ENCODE measurements at places on chromosomes 5 and 9.
A peak's percentile ranks its signal among the peaks of the same experiment; 100 is the strongest.

- no peak for DNase-seq
Measured at GRCh38 chr5:80094236-80094738, 59.1 kb downstream of the THBS4 start.

- no peak for DNase-seq
Measured at GRCh38 chr9:130872912-130873503, 23.6 kb downstream of the QRFP start.

GRCh38 chr5:34047143-34047542, 4.1 kb upstream of the C1QTNF3 start:
- no peak for DNase-seq

DNA sequence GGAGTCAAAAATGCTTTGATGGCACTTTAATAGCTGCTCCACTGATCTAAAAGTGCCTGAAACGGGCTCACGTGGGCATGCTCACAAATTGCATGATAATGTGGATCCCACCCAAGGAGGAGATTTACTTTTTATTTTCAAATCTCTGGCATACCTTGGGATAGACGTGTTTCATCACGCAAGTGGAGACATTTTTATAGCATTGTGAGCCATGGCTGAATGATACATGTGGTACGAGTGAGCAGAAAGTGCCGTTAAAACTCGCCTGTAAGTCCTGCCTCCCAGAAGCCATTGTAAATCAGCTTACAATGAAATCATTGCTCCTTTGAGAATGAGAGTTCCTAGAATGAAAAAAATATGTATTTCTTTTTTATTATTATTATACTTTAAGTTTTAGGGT, 514.7 kb downstream of the MAT2B start:
- DNase-seq = no peak

DNA sequence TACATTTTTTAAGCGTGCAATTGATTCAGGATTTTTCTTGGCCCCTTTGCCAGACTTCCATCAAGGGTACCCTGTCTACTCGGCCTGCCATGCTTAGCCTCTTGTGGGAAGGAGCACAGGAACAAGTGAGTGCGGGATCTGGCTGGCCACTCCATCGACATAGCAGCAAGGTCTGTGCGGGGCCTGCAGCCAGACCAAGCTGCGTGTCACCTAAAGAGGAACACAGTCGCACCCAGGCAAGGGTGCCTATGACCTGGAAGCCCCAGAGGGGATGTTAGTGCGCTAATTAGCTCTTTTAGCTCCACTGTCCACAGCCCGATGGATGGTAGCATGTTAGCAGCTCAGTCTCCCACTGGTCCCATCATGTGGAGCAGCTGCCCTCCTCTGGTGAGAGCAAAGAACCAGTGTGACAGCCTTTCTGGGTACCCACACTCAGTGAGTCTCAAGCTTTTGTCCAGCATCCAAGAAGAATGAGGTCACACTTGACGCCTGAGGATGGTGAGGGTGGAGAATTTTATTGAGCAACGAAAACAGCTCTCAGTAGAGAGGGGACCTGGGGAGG, 38.7 kb downstream of the FTMT start:
- DNase-seq = no peak

GRCh38 chr9:3608011-3608410, 82.2 kb upstream of the RFX3 start:
- DNase-seq = no peak

DNA sequence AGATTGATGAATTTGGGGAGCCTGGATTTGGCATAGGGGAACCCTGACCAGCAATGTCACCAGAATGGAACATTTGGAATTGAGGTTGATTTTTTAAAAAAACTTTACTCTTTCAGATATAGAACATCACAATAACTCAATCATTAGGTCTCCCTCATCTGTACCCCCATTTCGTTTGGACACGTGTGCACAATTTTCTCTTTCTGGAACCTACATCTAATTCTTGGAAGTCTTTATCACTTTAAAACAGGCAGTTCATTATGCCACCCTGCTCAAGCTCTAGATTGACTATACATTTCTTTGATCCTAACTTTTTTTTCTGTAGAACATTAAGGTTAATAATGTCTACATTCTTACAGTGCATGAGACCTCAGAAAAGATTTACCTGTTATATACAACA, 3.7 kb upstream of the SSBP2 start:
- no peak for DNase-seq

- DNase-seq = no peak
Measured at GRCh38 chr5:61386045-61386800, 54.2 kb downstream of the ZSWIM6 start.

DNA sequence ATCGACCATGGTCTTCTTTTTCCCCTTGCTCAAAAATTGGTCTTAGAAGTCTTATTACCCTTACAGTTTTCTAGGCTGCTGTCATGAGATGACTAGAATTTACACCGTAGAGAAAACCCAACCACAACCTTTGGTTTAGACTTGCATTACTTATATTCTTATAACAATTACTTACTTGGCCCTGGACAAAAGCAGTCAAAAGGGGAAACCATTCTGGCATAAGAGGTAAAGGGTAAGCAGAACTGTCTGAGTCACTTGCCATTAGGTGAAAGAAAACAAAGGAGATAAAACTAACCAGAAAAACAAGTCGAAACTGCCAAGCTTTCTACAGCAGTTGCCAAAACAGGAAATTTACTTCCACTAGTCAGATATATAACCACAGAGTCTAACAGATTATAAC, 17.9 kb downstream of the TMEM245 start:
- peak; percentile 28 for DNase-seq

DNA sequence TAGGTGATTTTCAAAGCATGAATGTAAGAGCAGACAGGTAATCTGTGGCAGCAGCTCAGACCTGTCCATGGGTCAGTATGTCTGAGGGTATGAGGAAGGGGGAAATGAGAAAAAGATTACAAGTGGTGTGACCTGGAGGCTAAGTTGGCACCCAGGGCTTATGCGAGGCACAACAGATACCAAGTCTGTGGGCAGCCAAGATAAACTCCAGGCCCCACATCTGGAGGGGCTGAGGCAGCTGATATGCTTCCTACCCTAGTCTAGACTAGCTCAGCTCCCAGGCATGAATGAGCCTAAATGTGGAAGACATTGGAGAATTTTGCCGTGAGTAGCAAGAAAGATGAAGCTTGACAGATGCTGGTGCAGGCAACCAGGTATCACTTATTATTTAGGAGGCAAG, 151.7 kb downstream of the PIK3R1 start:
- DNase-seq = no peak

DNA sequence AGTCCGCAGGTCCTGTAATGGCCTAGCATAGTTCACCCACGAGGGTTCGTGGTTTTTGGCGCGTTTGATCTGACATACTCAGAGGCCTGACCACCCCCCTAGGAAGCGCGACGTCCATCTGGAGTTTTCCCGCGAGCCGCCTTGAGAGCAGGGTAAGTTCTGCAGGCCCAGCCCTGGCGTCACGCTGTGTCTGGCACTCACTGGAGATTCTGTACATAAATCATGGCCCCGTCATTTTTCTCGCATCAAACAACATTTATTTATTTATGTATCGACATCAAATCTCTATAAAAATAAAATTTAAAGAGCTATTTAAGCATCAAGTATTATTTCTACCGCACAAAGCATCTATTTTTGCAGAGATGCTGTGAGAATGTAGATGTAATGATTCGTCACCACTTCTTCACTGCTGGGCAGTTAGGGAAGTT, 437 bp upstream of the TRIM41 start:
- no peak for DNase-seq

GRCh38 chr9:37938121-37938891, 34.4 kb upstream of the SLC25A51 start:
- DNase-seq = no peak

- DNase-seq = no peak
Measured at GRCh38 chr9:82164159-82164558, 175.6 kb downstream of the SPATA31D1 start.

- no peak for DNase-seq
Measured at GRCh38 chr5:135458921-135459331, 6.8 kb upstream of the TIFAB start.

DNA sequence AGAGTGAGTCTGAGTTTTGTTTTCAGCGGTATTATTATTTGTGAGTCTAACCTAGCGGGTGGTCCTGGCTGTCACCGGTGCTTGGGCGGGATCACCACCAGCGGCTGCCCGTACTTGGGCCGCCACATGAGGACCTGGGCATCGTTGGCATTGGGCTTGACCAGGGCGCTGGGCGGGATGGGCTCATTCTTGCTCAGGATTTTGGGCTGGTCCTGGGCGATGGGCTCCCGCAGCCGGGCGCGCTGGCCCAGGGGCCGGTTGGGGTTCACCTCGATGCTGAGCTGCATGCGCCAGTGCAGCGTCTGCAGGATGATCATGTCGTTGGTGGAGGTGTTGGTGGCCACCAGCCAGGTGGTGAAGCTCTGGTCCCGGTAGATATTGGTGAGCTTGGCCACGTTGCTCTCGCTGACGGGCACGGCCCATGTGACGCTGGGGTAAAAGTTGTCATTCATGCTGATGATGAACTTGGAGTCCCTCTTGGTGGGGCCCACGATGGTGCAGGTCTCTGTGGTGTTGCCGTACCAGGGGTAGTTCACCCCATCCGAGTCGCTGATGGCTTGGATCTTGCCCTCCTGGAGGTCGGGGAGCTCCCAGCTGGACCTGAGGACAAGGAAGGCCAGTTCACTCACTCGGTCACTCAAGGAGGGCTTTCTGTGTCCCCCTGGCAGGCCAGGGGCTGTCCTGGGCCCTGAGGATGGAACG, 15.4 kb downstream of the FAM78A start:
- no peak for DNase-seq

- DNase-seq = no peak
Measured at GRCh38 chr5:170113522-170113900, 7.8 kb downstream of the FOXI1 start.

DNA sequence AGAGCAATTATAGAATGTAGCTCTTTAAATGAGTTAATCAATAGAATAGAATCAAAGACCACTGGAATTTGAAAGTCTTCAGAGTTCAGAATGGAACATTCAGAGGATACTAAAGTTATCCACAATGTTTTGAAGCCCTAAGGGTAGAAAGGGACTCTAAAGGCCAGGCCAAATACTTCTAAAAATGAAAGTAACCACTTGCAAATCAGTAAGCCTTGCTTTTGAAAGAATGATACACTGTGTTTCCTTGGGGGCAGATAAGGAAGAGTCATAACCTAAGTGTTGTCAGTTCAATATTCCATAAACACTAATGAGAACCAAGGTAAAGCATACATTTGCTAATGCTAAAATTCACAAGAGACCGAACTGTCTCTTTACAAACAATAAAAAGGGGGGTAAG, 813.5 kb downstream of the PTPRD start:
- DNase-seq = no peak

DNA sequence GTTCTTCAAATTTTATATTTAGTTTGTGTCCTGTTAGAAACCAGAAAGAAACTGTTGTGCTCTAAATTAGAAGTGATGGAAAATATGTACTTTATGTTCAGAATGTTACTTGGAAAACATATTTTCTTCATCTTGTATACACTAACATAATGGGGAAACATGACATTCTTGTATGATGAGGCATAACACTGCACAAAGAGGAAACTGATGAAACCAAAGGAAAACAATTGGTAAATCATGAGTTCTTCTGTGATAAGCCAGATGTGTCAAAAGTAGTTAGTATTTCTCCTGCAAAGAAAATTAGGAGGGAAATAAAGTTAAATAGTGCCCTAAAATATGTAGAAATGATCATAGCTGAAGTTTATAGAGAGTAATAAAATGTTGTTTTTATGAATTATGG, 111.1 kb upstream of the FBN2 start:
- DNase-seq = no peak

DNA sequence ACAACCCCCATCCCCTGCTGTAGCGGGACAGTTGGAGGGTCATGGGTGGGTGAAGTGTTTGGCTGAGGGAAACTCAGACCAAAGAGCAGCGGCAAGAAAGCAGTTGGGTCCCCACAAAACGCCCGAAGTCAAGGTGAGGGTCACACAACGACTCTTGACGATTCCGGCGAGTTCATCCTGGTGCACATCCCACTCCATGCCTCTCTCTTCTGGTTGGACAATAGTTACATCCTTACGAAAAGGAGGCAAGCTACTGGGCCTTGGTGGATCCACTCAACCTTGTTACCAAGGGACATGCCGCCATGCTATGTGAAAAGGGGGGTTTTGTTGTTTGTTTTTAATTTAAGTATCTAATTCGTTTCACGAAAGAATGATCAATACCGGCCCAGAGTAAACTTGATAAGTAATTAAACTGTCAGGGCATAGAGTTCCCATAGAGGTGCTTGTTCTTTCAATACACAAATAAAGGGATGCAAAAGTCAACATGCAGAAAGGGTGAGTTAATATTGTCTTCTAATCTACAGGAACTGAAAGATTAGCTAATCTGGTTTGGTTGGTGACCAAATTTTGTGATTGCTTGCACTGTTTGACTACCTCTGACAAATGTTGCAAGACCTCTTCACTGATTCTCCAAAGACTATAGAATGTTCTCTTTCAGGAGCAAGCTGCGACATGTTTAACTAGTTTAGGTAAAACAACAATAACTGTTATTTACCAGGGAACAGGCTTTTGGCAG, 732 bp upstream of the SMIM15 start:
- DNase-seq = no peak

DNA sequence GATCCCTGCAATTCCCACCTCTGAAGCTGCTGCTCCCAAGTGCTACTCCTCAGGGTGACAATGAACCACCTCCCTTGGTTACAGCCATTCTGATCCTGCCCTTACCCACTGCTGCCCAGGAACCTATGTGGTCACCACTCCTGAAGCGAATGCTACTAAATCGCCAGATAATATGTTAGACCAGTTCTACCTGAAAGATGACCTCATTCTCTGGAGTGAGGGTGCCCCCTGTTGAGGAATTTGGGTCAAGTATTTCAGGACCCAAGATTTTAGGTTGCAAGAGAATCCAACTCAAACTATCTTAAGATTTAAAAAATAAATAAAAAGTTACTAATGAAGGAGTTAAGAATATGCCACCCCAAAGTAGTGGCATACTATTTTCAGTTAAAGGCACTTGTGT, 5.8 kb upstream of the SNAPC3 start:
- peak; percentile 57 for DNase-seq

DNA sequence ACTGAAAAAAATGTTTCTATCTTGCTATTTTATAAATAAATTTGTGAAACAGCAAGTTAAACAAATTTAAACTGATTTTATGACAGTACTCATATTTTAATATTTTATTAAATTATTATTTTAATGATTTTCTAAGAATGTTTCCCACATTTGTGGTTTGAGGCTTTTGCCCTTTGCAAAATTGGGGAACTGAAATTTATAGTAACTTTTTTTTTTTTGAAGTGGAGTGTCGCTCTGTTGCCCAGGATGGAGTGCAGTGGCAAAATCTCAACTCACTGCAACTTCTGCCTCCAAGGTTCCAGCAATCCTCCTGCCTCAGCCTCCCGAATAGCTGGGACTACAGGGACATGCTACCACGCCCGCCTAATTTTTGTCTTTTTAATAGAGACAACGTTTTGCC, 7.2 kb upstream of the ADGRV1 start:
- no peak for DNase-seq

DNA sequence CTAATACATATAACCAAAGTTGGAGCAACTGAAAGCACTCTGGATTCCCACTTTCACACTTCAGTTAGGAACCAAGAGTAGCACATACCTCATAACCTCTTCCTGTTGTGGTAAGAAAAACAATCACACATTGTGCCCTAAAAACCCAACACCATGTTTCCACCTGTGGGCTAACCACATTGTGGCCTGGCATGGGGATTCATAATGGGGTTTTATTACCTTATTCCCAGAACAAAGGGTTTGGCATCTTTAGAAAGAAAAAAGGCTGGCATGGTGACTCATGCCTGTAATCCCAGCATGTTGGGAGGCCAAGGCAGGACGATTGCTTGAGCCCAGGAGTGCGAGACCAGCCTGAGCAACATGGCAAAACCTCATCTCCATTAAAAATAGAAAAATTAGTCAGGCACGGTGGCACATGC, 60.6 kb downstream of the HSD17B3 start:
- peak; percentile 46 for DNase-seq

- no peak for DNase-seq
Measured at GRCh38 chr5:122182491-122182921, 53.2 kb downstream of the ZNF474 start.

GRCh38 chr5:176565760-176566288, 16.7 kb downstream of the CDHR2 start:
- no peak for DNase-seq

All from activated CD4-positive, alpha-beta T cell treated with anti-CD3 and anti-CD28 coated beads, Interleukin-2, amount 10 ng/mL, durations not matched to agents 7 days and 5 days (primary cell).